Naive thymus-derived CD4-positive, alpha-beta T cell (primary cell): ENCODE measurements at places on chromosomes 7 and 10.

DNA sequence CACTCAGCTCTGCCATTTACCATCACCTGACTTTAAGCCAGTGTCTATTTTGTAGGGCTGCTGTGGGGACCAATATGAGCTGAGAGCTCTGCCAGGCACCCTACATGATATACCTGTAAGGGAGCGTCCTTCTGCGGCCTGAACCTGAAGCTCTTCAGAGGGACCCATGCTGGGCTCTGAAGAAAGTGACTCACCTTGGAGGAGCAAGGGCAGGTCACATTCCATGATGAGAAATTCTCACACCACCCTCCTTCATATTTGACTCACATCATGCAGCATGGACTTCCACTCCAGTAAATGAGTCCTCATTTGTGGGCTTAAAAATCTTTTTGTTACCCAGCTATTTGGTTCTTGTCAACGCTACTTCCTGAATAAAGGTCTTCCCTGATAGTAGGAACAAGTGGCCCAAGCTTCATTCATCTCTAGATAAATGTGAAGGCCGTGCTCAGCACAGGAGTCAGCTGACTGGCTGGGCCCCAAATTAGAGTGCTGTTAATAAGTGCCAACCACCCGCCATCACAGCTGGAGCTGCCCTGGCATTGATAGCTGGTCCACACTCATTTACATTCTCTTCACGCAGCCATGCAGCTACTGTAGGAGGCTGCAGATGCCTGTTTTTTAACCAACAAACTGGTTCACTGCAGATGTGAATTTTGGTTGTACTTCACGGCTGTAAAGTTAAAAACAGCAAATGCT is 78.4 kb downstream of the RNF216 start:
- no peak for DNase-seq
- H3K27ac ChIP-seq, result no peak overlapping the region
- H3K4me3 ChIP-seq, result no peak overlapping the region

- no peaks in the 10 kb centered on the region for H3K27me3 ChIP-seq
- no peaks in the 10 kb centered on the region for H3K36me3 ChIP-seq
- H3K4me1 ChIP-seq, result no peaks in the 10 kb centered on the region
- no peak for DNase-seq
- no peak overlapping the region for H3K27ac ChIP-seq
These were observed 14.9 kb downstream of the CCL26 start for GRCh38 chr7:75756991-75757676.

DNA sequence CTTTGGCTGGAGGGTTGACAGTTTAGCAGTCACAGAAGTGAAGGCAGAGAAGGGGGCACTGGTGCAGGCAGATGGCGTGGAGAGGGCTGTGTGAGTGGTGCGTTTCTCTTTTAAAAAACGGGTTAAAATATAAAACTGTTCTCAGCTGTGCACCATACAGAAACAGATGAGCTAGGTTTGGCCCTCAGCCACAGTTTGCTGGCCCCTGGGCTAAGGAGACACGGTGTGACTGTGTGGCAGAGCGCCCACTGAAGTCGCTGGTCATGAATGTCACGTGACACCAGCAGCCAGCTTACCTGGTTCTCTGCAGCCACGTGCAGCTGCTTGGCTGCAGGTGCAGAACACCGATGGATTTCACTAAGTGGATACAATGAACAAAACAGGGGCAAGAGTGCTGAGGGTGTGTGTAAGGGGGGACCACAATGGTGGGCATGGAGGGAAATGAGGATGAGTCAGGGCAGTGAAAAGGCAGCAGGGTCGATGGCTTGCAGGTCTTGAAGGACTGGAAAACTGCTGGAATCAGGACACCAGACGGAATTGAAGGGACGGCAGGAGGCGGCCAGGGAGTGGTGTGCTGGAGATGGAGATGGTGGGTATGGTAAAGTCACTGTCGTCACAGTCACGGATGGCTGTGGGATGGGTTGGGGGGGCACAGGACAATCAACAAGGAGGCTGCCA is 7.4 kb downstream of the ZNF746 start:
- H3K27ac ChIP-seq, result no peak overlapping the region
- DNase-seq, result no peak
- H3K27me3 ChIP-seq, result no peaks in the 10 kb centered on the region

DNA sequence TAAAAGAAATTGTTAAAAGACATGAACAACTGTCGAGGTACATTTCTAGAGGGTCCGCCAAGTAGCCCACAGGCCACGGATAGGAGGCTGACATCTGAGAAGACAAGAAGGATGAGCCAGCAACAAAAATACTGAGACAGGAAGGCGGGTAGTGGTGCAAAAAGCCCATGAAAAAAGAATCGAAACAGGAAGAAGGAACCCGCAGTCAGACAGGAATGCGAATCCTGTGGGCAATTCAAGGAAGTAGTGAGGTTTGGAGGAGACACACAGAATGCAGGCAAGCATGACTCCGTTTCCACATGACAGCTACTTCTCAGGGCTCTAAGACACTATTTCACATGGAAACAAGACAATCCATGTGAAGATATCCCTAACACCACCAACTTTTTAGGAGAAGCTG is 125.2 kb downstream of the DOCK4 start:
- no peak overlapping the region for H3K4me3 ChIP-seq
- H3K27me3 ChIP-seq, result no peaks in the 10 kb centered on the region
- no peaks in the 10 kb centered on the region for H3K36me3 ChIP-seq
- H3K27ac ChIP-seq, result no peak overlapping the region
- no peak for DNase-seq
- H3K4me1 ChIP-seq, result no peaks in the 10 kb centered on the region

DNA sequence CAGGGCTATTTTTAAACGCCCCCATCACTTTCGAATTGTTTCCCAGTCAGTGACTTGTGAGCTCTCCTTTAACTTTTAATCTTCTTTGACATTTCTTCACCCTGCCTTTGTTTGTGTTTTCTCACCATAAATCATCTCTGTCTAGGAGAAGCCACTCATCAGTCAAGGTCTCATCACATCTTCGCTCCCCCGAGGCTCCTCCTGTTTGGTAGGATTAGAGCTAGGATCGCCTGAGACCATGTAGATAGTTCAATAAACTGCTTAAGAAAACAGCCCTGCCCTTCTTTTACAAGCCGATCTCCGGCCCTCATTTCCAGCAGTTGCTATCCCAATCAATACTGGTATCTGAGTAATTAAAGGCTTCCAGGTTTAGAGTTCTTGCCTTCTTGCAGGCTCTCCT is 472.8 kb upstream of the ADARB2 start:
- H3K36me3 ChIP-seq, result no peaks in the 10 kb centered on the region
- no peak overlapping the region for H3K27ac ChIP-seq
- H3K4me3 ChIP-seq, result no peak overlapping the region
- H3K27me3 ChIP-seq, result no peaks in the 10 kb centered on the region
- no peak for DNase-seq
- H3K4me1 ChIP-seq, result no peaks in the 10 kb centered on the region
